CD4-positive, alpha-beta T cell treated with Interferon gamma for 1 hour (primary cell): ENCODE measurements at places on chromosomes 4 and X.

GRCh38 chrX:131955099-131955777 lies 67.9 kb upstream of the STK26 start:
- DNase-seq, result no peak

DNA sequence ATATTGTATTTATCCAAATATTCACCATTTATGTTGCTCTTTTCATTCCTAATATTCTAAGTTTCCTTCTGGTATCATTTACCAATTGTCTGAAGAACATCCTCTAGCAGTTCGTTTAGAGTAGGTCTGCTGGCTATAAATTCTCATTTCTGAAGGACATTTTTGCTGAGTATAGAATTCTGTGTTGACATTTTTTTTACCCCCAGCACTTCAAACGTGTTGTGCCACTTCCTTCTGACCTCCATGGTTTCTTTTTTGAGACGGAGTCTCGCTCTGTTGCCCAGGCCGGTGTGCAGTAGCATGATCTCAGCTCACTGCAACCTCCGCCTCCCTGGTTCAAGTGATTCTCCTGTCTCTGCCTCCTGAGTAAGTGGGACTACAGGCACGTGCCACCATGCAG lies 26.4 kb downstream of the JADE3 start:
- DNase-seq, result no peak

- no peak for DNase-seq
Observed at GRCh38 chr4:100311181-100311580, 120.9 kb upstream of the DDIT4L start.

DNA sequence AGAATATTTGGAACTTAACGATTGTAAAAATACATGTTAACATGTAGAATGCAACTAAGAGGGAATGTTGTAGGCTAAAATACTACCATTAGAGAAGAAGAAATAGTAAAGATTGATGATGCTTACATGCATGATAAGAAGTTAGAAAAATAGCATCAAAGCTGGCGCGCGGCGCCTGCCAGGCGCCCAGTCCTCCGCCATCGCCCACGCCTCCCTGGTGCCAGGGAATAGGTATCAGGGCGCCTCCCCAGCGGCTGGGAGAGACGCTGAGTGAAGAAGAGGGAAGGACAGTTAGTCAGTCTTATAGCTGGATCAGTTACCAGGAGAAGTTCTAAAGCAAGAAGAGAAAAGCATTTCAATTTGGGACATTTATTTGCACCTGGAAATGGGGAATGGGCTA lies 36.0 kb downstream of the NSUN7 start:
- no peak for DNase-seq

- no peak for DNase-seq
Observed at GRCh38 chr4:87144356-87144755, 76.1 kb downstream of the KLHL8 start.

DNA sequence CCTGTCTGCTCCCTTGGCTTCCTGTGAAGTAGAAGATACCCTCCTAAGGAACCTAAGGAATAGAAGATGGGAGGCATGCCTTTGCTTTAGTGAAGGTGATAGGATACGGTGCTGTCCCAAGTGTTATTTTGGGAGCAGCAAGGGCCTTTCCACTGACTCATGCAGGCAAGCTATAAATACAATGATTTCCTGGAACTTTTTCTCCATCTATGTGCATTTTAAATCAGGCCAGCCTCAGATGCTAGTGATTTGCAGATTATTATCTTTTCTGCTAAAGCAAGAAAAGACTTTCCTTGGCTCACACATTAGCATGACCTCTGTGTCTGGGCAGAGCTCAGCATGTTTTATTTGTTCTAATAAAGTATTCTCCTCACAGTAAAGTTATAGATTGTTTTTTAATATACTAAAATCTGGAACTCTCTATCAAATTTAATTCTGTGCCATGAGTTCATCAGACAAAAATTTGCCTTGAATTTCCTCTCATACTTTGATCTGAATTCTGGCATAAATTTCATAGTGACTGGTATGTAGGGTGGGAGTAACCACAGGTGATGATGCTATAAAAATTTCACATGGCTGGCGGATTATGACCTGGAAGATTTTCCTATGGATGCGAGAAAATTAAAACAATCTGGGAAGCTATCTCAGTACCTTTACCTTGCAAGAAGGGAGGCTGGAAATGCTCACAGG lies 131.7 kb downstream of the REPS2 start:
- no peak for DNase-seq
